ENCODE measurements at places on chromosomes 2 and 18. TPM values are rescaled to one million over a fixed set of nuclear protein-coding genes. Genes with fewer than 3 reads are reported as not detected.

The MTIF2 gene
- total RNA-seq = 12.1 TPM

The SPDYA gene
- 0.26 TPM for total RNA-seq

The KIF5C gene
- total RNA-seq = 0.30 TPM

The ITGB6 gene
- 10.4 TPM for total RNA-seq

The NAB1 gene
- total RNA-seq = 112 TPM

The CRACDL gene
- total RNA-seq = 11.6 TPM

The DLGAP1 gene
- total RNA-seq = not detected

DNA sequence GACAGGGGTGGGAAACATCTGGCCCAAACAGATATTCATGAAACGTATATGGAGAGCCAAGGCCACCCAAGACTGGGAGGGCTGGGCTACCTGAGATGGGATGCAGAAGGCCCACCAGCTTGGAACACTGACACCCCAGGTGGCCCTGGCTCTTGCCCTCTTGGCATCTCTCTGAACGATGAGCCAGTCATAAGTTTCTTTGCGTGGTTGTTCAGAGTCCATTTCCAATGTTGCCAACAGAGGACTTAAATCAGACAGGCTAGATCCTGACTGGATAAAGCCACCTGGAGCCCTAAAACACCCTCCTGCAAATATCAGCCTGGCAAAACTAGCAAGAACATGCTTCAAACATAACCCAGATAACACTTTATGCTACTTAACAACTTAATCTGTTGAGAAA, 42.6 kb downstream of the LPIN2 start:
- H3K36me3 ChIP-seq = no peaks in the 10 kb centered on the region
- peaks cover 24% of the 10 kb centered on the region for H3K4me1 ChIP-seq
- no peak for DNase-seq
- no peak overlapping the region for H3K4me3 ChIP-seq
- no peaks in the 10 kb centered on the region for H3K27me3 ChIP-seq
- no peak overlapping the region for H3K27ac ChIP-seq

DNA sequence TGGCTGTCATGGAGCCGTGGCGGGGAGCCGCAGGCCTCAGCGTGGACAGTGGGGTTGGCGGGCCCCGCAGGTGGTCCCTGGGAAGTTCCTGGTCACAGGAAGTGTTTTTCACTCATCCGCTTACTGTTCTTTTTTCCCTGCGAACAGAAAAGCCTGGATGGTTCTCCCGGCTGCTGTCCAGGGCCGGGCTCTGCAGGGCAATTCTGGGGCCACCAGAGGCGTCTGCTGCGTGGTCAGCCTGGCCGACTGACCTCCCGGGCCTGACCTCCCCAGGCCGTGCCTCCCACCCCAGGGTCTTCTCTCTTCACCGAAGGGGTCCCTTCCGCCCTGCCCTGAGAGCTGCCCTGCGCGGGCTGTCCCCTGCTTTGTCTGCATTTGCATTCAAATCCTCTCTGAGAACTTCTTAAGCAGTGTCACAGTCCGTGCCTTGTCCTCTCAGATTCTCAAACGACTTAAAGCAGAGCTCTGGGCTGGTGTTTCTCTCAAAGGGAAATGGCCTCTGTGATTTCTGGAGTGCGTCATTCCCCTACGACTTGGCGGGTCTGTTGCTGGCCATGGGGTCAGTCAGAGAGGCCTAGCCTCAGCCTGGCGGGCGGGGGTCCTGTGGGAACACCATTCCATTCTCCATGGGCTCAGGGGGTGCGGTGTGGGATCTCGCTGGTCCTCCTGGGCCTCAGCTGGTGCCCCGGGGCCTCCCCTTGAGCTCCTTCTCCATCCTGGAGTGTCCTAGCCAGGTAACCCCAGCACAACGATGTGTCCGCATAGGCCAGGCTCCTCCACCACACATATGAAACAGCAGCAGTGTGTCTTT, 38.3 kb downstream of the KLHL29 start:
- H3K27me3 ChIP-seq = no peaks in the 10 kb centered on the region
- peaks cover 31% of the 10 kb centered on the region for H3K4me1 ChIP-seq
- H3K27ac ChIP-seq = no peak overlapping the region
- H3K36me3 ChIP-seq = no peaks in the 10 kb centered on the region

GRCh38 chr18:50626317-50626716, 66.4 kb downstream of the MAPK4 start:
- no peaks in the 10 kb centered on the region for H3K36me3 ChIP-seq
- H3K27ac ChIP-seq = no peak overlapping the region
- H3K4me3 ChIP-seq = no peak overlapping the region
- H3K27me3 ChIP-seq = no peaks in the 10 kb centered on the region
- H3K4me1 ChIP-seq = peaks cover 22% of the 10 kb centered on the region

DNA sequence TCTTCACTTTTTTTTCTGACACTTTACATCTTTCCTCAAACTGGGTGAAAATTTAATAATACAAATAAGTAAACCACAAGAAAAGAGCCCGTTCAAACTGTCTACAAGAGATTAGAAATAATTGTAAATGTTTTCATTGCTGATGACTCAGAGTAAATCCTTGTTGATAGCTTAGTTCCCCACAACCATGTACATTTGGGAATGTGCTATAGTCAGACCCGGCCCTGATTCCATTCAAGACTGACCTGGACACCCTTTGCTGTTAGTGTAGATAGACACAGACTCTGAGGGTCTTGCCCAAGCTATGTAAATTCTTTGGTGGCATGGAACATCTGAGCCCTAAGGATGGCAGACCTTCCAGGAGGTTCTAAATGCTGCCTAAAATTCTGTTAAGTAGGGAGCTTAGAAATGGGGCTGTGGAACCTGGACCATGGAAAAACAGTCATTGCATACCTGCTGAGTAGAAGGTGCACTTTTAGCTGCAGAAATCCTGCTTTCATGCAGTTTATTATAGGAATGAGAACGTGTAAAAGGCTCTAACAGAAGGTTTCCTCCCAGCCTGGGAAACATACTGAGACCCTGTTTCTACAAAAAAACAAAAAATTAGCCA, 3.7 kb downstream of the MALT1 start:
- peaks cover 25% of the 10 kb centered on the region for H3K4me1 ChIP-seq
- no peak overlapping the region for H3K4me3 ChIP-seq
- no peak overlapping the region for H3K27ac ChIP-seq
- H3K27me3 ChIP-seq = no peaks in the 10 kb centered on the region

- no peaks in the 10 kb centered on the region for H3K27me3 ChIP-seq
- H3K36me3 ChIP-seq = peaks cover 29% of the 10 kb centered on the region
- no peak for DNase-seq
- no peak overlapping the region for H3K4me3 ChIP-seq
- H3K27ac ChIP-seq = no peak overlapping the region
- no peaks in the 10 kb centered on the region for H3K4me1 ChIP-seq
These were observed 121.6 kb downstream of the SP100 start for GRCh38 chr2:230537531-230537976.

- H3K4me3 ChIP-seq = no peak overlapping the region
- no peak overlapping the region for H3K27ac ChIP-seq
- no peak for DNase-seq
- no peaks in the 10 kb centered on the region for H3K27me3 ChIP-seq
- no peaks in the 10 kb centered on the region for H3K36me3 ChIP-seq
These were observed 525.4 kb downstream of the KCNJ3 start for GRCh38 chr2:155223781-155224406.

- no peak overlapping the region for H3K4me3 ChIP-seq
- no peak for DNase-seq
- no peak overlapping the region for H3K27ac ChIP-seq
- no peaks in the 10 kb centered on the region for H3K27me3 ChIP-seq
These were observed 41.1 kb upstream of the VIT start for GRCh38 chr2:36655453-36655852.

DNA sequence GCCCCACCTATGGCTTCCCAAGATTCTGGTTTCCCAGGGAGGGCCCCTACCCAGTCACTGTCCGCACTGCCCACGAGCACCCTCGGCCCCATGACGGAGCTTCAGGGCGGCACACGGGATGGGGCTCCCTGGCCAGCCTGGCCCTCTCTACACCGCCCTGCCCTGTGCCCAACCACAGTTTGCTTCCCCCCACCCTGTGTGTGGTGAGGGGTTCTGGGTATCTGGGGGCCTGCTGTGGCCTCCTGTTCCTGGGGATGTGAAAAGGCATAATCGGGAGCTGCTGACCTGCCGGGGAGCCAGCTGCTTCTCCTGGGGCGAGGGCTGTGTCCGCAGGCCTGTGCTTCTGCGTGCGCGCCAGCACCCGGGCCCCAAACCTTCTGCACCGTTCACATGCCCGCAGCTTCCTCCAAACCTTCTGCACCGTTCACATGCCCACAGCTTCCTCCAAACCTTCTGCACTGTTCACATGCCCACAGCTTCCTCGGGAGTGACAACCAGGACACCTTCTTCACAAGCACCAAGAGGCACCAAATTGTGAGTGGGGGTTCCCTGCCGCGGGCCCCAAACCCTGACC, 12.4 kb downstream of the ANO7 start:
- no peaks in the 10 kb centered on the region for H3K27me3 ChIP-seq
- DNase-seq = no peak
- H3K36me3 ChIP-seq = no peaks in the 10 kb centered on the region
- no peaks in the 10 kb centered on the region for H3K4me1 ChIP-seq
- no peak overlapping the region for H3K4me3 ChIP-seq

DNA sequence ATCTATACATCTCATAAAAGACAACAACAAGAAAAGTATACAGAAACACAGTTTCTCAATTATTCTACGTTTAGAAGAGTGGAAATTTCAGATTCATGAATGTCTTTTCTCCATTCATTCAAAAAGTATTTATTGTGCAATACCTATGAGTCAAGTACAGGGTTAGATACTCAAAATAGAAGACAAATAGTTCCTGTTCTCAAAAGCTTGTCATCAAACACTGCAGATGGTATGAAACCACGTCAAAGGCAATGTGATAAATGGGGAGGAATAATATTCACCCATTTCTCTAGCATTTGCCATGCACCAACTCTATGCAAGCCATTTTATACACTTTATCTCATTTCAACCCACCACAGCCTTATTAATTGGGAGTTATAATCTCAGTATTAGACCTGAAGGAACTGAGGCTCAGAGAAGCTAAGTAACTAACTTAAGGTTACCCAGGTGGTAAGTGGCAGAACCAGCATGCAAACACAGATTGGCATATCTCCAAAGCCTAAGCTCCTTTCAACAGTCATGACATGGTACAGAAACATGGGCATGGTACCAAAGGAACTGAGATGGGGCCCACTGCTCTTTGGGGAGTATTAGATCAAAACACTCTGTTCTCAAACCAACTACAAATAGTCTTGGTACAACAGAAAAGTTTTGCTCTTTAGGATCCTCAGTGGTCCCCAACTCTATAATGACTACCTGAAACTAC, 67.2 kb upstream of the NPAS2 start:
- H3K27ac ChIP-seq = no peak overlapping the region
- no peaks in the 10 kb centered on the region for H3K27me3 ChIP-seq
- no peak overlapping the region for H3K4me3 ChIP-seq
- no peaks in the 10 kb centered on the region for H3K36me3 ChIP-seq
- peaks cover 23% of the 10 kb centered on the region for H3K4me1 ChIP-seq
- no peak for DNase-seq

GRCh38 chr2:73020306-73020656, 51.2 kb downstream of the SFXN5 start:
- H3K27me3 ChIP-seq = no peaks in the 10 kb centered on the region
- H3K4me3 ChIP-seq = no peak overlapping the region
- no peaks in the 10 kb centered on the region for H3K4me1 ChIP-seq
- H3K27ac ChIP-seq = no peak overlapping the region
- H3K36me3 ChIP-seq = peaks cover 16% of the 10 kb centered on the region
- no peak for DNase-seq

DNA sequence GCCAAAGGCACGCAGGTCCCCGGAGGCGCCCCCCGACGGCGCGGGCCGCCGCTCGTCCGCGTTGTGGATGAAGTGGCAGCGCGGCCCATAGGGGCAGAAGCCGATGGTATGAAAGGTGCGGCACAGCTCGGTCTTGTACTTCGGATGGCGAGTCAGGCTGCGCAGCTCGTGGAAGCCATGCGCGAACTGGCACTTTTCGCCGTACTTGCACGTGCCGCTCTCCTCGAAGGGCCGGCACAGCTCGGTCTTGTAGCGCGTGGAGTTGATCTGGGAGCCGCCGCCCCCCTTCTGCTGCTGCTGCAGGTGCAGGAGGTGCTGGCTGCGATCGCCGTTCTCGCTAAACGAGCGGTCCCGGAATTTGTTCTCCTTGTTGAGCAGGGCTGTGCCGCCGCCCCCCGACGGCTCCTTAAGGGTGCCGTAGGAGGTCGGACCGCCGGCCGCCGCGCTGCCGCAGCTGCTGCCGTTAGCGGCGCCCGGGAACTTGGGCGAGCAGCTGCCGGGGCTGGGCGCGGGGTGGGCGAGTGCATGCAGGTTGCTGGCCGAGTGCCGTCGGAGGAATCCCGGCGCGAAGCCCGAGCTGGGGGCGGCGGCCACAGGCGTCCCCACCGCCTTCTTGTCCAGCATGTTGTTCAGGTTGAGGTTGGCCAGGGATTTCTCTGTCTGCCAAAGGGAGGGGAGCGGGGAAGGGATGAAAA, 1.2 kb downstream of the ZFP36L2 start:
- H3K27me3 ChIP-seq = no peaks in the 10 kb centered on the region
- peaks cover 49% of the 10 kb centered on the region for H3K4me1 ChIP-seq
- peak overlapping the region; percentile 97 for H3K27ac ChIP-seq
- peaks cover 32% of the 10 kb centered on the region for H3K36me3 ChIP-seq

- no peaks in the 10 kb centered on the region for H3K36me3 ChIP-seq
- H3K27me3 ChIP-seq = no peaks in the 10 kb centered on the region
- no peak overlapping the region for H3K27ac ChIP-seq
These were observed 386.2 kb downstream of the PTPRM start for GRCh38 chr18:7953095-7953958.

DNA sequence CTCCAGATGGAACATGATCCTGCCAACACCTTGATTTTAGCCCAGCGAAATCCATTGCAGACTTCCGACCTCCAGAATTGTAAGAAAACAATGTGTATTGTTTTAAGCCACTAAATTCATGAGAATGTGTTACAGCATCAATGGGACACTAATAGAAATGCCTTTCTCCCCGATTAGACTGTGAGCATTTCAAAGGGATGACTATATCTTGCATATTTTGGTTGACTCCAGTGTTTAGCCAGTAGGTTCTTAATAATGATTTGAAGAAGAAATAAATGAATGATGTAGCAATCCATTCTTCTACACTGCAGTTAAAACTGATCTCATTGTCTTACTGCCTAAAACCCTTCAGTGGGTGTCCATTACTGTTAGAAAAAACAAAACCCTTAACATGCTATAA, 67.4 kb upstream of the ACVR1C start:
- peaks cover 2% of the 10 kb centered on the region for H3K4me1 ChIP-seq
- no peaks in the 10 kb centered on the region for H3K36me3 ChIP-seq
- H3K27me3 ChIP-seq = no peaks in the 10 kb centered on the region
- no peak for DNase-seq

DNA sequence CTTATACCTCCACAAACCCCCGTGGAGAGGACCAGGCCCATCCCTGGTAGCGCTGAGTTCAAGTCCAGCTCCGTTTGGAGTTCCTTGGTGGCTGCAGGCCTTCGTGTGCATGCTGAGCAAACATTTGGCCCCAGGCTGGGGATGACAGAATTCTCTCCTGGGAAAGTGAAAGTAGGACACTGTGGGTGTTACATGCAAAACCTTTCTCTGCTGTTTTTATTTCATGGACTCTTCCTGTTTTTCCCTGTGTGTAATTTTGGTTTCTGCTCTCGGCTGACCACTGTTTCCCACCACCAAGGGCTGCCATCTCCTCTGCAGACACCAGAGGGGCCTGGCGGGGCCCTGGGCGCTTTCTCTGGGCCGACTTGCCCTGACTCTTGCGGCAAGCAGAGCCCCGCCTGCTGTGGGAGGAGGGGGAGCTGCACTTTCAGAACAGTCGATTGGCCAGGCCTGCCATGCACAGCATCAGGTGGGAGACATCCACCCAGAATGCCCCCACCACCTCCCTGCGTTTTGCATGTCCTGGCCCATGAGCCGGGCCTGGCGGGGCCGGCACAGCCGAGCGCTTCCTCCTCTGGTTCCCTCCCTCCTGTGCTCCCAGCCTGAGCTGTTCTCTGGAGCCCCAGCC, 102.4 kb downstream of the CABLES1 start:
- peak overlapping the region; percentile 73 for H3K27ac ChIP-seq
- H3K36me3 ChIP-seq = peaks cover 9% of the 10 kb centered on the region
- H3K4me1 ChIP-seq = peaks cover 21% of the 10 kb centered on the region
- peak overlapping the region; percentile 37 for H3K4me3 ChIP-seq
